ENCODE measurements at places on chromosomes 11 and 22.

- no peak for DNase-seq
Measured at GRCh38 chr11:103434073-103434411, 324.8 kb downstream of the DYNC2H1 start.

DNA sequence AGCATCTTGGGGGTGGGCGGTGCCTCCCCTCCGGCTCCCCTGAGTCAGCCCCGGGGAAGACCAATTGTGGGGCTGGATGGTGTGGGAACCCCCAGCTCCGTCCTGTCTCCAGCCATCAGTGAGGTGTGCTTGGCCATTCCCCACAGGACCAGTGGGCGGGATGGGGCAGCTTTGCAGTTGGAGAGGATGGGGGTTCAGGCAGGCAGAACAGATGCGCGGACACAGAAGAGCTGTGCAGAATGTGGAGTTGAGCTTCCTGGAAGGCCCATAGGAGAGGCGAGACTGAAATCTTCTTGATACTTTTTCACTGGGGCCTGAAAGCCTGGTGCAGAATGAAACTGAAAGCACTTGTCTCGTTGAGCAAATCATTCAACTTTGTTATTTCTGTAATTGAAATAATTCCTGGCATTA, 23.8 kb downstream of the PARVB start:
- DNase-seq: no peak

DNA sequence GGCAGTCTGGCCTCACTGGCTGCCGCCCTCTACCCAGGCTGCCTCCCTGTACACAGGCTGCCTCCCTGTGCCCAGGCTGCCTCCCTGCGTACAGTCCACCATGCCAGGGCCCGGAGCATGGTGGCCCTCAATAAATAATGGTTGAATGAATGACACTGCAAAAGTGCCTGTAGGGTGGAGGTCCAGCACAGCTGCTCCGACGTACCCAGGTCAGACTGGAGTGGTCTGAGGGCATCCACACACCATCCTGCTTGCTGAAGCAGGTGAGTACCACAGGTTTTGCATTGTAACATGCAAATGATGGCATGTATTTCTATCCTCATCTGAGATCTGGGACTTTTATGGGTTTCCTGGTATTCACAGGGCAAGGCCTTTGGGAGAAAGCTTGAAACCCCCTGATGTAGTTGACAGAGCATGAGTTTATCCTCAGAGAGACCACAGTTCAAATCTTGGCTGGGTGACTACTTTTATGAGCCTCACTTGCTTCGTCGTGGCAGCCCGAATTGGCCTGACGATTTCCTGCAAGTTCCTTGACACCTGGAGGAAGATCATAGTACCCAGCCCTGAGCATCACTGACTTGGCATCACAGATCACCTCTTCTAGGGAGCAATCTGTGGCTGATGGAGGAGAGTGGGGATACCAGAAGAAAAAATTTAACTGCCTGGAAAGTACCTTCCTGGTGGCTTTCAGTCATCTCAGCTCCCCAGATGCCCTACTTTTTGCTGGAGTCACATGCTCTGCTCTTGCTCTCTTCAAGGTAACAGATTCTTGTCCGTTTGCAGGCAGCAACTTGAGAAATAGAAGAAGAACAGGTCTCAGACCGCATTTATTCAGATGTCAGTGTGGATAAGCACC, 16.0 kb upstream of the CYB5R3 start:
- DNase-seq: no peak

- no peak for DNase-seq
Measured at GRCh38 chr11:88632163-88632562, 294.6 kb upstream of the CTSC start.

DNA sequence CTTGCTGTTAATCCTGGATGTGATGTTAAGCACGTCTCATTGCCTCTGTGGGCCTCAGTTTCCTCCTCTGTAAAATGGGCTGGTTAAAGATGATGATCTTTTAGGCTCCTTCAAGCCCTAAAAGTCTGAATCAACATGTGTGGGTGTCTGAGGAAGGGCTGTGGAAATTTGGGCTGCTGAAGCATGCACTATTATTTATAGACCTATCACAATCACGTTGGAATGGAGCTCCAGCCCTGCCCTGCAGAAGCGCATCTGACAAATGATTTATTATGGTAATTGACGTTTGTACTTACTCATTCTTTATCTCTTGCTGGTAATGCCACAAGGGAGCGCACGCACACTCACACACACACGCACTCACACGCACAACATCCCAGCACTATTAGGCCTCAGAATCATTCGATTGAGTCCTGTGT, 20.4 kb downstream of the P2RX3 start:
- DNase-seq: no peak

- no peak for DNase-seq
Measured at GRCh38 chr22:36194971-36195370, 6.6 kb downstream of the APOL4 start.

GRCh38 chr11:69337211-69337721, 43.3 kb downstream of the MYEOV start:
- no peak for DNase-seq

DNA sequence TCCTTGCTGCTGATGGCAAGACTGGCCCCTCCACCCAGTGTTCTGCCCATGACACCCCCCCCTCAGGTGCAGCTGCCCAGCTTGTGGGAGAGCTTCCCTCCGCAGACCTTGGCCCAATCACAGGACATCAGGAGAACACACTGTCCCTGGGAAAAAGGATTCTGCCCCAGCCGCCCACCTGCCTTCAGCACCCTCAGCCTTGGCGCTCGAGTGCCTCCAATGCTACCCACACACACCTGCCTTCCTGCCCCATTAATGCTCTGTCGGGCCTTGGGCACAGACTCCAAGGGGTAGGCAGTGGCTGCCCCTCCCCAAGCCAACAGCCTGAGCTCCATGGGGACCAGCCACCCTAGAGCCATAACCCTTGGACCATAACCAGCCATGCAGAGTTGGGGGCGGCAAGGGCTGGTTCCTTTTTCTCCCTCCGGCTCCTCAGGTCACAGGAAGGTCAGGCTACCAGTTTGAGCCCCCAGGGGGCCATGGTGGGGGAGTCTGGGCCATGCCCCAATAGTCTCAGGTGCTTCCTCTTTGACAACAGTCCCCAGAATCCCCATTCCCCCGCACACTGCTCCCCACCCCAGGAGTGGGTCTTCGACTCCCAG, 1.3 kb upstream of the ZNF70 start:
- DNase-seq: no peak

DNA sequence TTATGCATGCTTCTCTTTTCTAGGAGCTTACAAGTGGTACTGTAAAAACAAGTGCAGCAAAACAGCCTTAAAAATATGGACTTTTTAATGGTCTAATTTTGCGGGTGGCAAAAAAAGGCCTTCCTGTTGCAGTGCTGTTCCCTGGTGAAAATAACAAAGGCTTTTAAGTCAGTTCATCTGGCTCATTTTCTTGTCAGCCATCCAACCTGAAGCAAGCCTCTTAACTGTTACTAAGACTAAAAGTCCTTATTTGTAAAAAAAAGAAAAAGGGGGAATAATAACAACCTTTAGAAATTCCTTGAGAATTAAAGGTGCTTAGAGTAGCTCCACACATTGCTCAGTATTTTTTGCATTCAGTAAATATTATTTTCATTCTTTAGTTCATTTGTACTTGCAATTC, 200.5 kb upstream of the CHORDC1 start:
- no peak for DNase-seq

DNA sequence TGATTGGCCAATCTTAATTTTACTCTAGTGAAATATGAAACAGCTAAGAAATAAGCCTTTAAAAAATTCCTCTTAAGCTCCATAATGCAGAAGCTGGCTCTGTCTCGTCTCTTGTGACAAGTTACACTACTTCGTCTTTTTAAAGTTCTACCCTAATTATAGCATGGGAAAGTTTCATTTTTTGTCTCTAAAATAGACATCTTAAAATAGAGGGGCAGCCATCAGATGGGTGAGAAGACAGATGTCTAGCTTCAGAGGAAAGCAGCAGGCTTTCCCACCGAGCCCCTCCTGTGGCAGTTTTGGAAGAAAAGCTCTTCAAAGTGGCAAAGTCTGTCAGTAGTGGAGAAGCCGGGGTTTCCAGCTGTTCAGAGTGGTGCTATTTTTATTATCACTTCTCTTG, 39.5 kb downstream of the XRRA1 start:
- DNase-seq: no peak

DNA sequence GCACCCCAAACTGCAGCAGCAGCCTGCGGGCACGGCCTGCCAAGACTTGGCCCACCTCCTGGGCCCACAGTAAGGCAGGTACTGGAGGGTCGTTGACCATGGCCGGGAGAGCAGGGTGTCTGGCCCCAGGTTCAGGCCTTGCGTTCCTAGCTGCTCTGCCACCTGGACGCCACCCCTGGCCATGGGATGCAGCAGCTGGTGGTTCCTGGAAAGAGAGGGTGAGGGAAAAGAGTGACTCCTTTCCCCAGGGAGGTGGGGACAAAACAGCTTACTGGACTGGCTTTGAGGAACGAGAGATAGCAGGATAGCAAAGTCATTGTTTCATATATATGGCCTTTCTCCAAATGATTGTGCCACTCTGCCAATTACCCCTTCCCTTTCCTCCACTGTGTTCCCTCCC, 1.8 kb downstream of the BSCL2 start:
- DNase-seq: no peak

Data from stimulated activated CD8-positive, alpha-beta memory T cell treated with anti-CD3 and anti-CD28 coated beads, Interleukin-4, amount 100 ng/mL, for 1 hour (primary cell).